Type B pancreatic cell (in vitro differentiated cells): ENCODE measurements at places on chromosomes 3 and 15. TPM values are rescaled to one million over a fixed set of nuclear protein-coding genes. Genes with fewer than 3 reads are reported as not detected.

- no peaks in the 10 kb centered on the region for H3K4me1 ChIP-seq
- no peak for DNase-seq
- H3K27ac ChIP-seq: no peak overlapping the region
- H3K36me3 ChIP-seq: no peaks in the 10 kb centered on the region
- no peaks in the 10 kb centered on the region for H3K27me3 ChIP-seq
These were observed 158.7 kb downstream of the CGGBP1 start for GRCh38 chr3:87900061-87900460.

DNA sequence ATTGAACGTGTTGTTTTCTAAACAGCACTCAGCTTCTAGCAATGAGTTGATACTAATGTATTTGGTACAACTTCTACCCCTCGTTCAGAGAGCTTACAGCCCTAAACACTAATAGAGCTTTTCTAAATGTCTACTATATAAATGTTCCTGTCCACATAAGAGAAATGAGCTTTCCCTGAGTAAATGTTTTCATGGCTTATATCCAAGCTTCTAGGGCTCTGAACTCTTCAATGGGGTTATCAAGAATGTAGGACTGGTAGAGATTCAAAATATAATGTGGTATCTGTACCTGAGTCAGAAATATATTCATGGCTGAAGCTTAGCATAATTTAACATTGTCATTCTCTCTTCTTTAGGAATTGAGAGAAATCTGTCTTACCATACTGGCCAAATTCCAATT is 73.4 kb downstream of the SERPINI1 start:
- H3K4me3 ChIP-seq: no peak overlapping the region
- H3K4me1 ChIP-seq: no peaks in the 10 kb centered on the region
- DNase-seq: no peak
- no peak overlapping the region for H3K27ac ChIP-seq

GRCh38 chr15:91866371-91866905 is 12.9 kb downstream of the SLCO3A1 start:
- DNase-seq: no peak
- peak overlapping the region; percentile 32 for H3K4me3 ChIP-seq
- no peaks in the 10 kb centered on the region for H3K27me3 ChIP-seq
- H3K36me3 ChIP-seq: no peaks in the 10 kb centered on the region

DNA sequence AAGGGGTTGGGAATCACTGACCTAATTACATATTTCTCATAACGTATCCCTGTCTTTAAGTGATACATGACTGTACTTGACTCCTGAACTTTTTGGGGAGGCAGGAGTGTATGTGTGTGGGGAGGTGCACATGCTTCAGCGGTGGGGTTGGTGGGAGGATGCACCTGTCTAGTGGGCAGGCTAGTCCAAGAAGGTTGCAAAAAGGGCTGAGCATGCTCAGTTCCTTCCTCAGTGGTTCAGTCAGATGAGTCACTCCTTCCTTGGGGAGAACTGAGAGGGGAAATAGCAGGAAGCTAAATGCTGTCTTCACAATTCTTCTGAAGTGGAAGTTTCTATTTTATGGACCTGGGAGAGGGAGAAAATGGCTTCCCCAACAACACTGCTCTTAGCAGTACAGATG is 24.6 kb upstream of the AP4E1 start:
- H3K27me3 ChIP-seq: no peaks in the 10 kb centered on the region
- DNase-seq: no peak
- no peak overlapping the region for H3K4me3 ChIP-seq
- peaks cover 6% of the 10 kb centered on the region for H3K4me1 ChIP-seq
- H3K36me3 ChIP-seq: no peaks in the 10 kb centered on the region
- peak overlapping the region; percentile 73 for H3K27ac ChIP-seq

DNA sequence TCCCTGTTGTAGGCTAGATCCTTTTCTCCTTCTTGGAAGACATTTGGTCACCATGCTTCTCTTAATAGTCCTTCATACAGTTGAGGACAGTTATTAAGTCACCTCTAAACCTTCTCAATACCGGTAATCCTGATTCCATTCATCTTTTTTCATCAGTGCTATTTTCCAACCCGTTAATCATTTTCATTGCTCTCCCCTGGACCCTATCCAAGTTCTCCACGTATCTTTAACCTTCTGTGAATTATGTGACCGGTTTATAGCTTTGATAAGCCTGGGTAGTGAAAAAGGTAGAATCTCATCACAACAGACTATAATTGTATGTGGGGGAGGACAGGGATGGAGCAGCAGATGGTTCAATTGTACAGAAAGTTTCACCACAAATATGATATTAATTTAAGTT is 168.5 kb downstream of the MECOM start:
- DNase-seq: no peak
- no peak overlapping the region for H3K27ac ChIP-seq
- no peak overlapping the region for H3K4me3 ChIP-seq
- peaks cover 10% of the 10 kb centered on the region for H3K4me1 ChIP-seq
- H3K27me3 ChIP-seq: peaks cover 51% of the 10 kb centered on the region

The RAB8B gene
- total RNA-seq: 26.5 and 36.8 TPM in 2 replicates

GRCh38 chr3:50174947-50175524 is 16.4 kb upstream of the GNAT1 start:
- no peak for DNase-seq
- peaks cover 4% of the 10 kb centered on the region for H3K4me1 ChIP-seq
- H3K4me3 ChIP-seq: no peak overlapping the region
- no peaks in the 10 kb centered on the region for H3K27me3 ChIP-seq

DNA sequence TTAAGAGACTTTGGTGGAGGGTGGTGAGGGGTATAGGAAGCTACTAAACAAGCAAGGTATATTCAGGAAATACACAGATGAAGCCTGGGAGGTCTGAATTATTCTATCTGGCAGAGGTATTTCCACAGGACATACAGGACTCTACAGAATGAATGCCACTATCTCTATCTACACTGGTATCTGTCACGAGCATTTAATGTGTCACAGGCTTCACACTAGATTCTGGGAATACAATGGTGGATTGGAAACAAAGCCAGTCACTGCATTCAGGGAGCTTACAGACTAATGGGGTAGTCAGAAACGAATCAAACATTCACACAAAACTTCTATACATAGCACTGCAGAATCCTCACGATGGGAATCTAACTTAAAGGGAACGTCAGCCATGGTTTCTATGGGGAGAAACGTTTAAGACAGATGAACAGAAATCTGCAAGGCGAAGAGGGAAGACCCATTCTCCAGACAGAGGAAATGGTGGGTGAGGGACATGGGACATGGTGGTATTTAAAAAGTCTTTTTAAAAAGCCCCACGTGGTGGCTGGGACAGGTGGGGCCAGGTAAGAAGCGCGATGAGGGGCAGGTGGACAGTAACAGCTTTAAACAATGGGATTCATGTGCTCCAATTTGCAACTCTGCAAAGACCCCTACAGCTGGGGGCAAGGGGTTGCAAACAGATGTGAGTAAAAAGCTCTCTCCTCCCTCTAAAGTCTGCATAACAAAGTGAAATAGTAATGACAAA is 16.5 kb downstream of the LRIG1 start:
- no peak overlapping the region for H3K27ac ChIP-seq
- H3K27me3 ChIP-seq: peaks cover 7% of the 10 kb centered on the region
- no peak for DNase-seq
- peaks cover 6% of the 10 kb centered on the region for H3K36me3 ChIP-seq
- H3K4me3 ChIP-seq: no peak overlapping the region
